ENCODE measurements at places on chromosomes 6 and 20.

DNA sequence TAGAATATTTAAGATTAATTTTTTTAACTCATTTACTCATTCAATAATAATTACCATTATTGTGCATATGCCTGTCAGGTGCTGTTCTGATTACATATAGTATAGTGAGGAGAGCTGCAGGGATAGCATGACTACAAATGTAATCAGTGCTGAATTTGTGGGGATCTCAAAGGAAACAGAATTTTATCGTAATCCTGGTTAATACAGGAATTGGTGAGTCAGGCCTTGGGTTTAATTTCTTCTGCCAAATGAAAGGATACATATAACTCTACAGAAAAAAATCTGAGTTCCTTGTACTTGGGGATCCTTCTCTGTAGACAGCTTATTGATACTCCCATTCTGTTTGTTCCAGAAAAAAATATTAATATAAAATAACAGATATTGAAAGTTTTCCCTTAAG, 297.2 kb downstream of the GJA1 start:
- DNase-seq: no peak

DNA sequence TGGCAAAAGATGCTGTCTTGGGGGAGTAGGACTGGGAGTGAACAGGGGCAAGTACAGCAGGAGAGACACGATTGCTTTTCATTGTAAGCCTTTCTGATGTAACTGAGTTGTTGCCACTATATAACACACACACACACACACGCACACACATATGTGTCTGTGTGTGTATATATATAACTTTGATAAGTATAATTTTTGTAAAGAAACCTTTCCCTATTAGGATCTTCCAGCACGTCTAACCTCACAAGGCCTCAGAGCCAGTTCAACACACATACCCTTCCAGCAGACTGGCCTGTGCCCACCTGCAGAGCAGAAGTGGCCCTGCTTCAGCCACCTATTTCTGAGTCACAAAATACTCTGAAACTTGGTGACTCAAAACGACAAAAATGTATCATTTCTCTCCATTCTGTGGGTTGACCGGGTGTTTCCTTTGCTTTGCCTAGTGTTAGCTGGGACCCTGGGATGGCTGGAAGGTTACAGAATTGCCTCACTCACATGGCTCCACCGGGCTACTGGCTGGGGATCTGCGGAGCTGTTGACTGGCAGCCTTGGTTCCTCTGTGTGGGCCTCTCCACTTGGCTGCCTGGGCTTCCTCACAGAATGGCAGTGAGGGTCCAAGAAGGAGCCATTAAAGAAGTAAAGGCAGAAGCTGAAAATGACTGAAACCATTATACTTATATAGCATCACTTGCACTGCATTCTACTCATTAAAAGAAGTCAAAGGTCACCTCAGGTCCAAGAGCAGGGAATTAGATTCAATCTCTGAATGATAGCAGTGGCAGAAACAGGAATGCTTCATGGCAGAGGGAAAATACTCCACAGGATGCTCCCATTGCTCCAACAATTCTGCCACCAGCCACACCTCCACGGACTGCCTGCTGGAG, 126.4 kb downstream of the BANF2 start:
- no peak for DNase-seq

GRCh38 chr20:61762886-61763739, 302.6 kb downstream of the TAF4 start:
- no peak for DNase-seq

DNA sequence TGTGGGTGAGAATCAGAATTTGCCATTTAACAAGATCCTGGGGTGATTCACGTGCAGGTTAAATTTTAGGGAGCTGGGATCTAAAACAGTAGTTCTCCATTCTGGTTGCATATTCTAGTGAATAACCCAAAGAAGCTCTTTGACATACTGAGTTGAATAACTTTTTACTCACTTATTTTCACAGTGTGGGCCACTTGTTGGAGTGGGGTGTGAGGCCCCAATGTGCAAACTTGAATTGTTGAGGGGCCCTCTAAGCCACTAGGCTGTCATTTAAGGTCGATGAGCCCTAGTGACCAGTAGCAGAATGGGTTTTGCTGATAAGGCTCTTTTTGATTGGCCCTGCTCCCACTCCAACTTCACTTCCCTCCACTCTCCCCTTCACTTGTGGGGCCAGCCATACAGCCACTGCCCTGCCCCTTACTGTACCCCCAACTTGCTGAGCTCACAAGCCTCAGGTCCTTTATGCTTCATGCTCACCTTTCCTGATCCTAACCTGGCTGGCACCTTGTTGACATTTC, 33.6 kb upstream of the RIPOR2 start:
- DNase-seq: no peak

- DNase-seq: no peak
These were observed 80.3 kb downstream of the ZDHHC14 start for GRCh38 chr6:157461000-157461915.

GRCh38 chr6:43948527-43949485, 178.4 kb downstream of the MRPL14 start:
- DNase-seq: no peak

DNA sequence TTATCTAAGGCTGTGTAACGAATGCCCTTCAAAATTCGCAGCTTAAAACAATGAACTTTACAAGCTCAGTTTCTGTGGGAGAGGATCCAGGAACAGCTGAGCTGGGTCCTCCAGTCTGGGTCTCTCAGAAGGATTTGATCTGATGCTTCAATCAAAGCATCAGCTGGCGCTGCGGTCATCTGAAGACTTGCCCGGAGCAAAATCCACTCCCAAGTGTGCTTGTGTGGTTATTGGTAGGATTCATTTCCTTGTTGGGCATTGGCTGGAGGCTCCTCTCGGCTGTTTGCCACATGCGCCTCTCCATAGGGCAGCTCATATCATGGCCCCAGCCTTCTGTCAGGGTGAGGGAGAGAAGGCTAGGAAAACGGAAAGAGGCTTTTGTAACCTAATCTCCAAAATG, 269.3 kb upstream of the CHD6 start:
- DNase-seq: no peak

GRCh38 chr20:48800177-48800576, 27.6 kb downstream of the PREX1 start:
- DNase-seq: no peak

- DNase-seq: peak; percentile 53
These were observed 147.4 kb upstream of the SIM1 start for GRCh38 chr6:100612094-100612493.

DNA sequence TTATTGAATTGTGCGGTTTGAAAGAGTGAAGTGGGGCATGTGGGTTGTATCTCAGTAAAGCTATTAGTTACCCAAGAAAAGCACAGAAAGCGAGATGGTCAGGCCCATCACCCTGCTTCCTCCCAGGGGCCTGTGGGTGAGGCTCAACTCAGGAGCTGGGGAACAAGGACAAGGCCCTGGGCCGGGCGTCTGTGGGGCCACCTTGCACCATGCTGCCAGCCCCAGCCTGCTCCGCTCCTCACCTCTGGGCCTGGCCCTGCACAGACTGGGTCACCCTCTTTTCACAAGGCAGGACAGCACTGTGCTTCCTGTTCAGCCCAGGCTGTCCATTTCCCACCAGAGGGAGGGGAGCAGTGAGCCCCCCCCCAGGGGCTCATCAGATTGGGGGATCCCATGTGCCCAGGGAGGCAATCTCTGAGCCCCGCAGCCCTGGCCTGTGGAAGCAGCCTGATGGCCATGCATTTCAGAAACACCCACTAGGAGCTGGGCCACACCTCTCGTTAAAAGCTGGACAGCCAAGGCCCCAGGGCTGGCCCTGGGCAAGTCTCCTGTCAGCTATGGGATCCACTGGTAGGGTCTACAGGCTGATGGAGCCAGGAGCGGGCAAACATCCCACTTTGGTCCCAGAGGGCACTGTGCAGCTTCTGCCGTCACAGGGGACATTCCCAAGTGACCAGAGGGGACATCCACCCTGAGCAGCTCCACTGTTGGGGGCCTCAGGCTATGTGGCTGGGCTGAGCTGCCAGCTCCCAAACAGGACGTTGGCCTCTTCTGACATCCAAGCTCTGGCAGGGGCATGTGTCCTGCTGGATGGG, 55.9 kb downstream of the YTHDF1 start:
- no peak for DNase-seq

- DNase-seq: no peak
These were observed 81.5 kb downstream of the SULF2 start for GRCh38 chr20:47703748-47704147.

DNA sequence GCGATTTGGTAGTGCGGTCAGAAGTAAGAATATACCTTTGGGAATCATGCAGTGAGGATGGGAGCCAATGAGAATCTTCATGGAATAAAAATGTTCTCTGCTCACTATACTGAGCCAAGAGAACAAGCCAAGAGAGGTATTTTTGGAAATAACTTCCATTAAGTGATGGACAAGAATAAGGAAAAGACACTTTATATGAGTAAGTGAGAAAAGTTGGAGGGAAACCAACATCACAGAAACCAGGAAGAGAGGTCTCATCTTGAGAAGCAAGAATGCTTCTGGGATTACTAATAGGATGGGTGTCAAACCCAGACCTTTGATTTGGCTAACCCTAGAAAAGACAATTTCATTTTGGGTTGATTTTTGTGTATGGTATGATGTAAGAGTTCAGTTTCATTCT, 181.2 kb upstream of the JAG1 start:
- DNase-seq: no peak

DNA sequence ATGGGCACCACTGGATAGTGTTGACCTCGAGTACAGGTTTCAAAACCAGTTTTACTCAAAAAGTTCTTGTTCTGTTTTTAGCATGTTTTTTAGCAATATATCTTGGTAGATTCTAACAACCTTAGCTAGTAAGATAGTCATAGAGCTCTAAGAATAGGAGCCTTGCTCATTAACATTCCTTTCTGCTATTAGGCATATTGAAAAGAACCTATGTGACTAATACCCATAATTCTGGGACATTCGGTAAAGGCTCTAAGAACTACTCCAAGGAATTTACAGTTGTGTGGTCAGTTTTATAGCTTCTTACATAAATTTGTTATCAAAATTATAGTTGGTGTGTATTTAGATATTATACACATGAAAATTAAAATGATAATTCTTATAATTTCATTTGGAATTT, 11.6 kb downstream of the SLC9A8 start:
- DNase-seq: no peak

GRCh38 chr6:143656026-143656425, 21.7 kb upstream of the PHACTR2 start:
- no peak for DNase-seq

DNA sequence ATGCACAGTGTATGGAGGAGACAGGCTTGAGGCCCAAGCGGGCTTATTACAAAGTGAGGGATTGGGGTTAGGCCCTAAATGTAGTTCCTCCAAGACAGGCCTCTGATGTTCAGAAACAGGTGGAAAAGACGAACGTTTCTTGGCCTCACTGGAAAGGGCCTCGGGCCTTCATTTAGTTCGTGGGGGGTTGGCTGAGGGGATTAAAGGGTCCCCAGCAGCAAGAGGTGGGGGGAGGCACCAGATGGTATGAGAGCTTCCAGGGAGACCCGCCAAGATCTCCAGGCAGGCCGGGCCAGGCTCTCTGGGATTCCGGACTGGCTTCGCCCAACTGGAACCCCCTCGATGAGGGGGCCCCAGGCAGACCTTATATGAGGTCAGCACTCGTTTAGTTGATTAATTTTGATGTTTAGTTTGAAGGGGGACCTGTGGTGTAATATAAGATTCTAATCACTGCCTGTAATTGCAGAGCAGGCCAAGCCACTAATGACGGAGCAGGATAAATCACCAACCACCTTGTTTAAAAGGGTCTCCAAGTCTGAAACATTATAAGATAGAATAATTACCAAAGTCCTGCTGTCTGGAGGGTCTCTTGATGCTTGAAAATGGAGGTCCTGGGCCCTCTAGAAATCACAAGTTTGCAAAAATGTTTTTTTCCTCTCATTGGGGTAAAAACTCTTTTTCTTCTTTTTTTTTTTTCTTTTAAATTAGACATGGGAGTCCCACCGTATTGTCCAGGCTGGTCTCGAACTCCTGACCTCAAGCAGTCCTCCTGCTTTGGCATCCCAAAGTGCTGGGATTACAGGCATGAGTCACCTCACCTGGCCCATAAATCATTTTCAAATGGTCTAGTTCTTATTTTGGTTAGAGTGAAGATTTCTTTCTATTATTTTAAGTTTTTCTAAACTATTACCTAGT, 2.2 kb downstream of the HMGA1 start:
- DNase-seq: peak; percentile 41

- DNase-seq: no peak
These were observed 78.4 kb upstream of the TMEM170B start for GRCh38 chr6:11459079-11459610.

- no peak for DNase-seq
These were observed 32.0 kb upstream of the PCMTD2 start for GRCh38 chr20:64223526-64224067.

GRCh38 chr20:25541676-25542075, 43.7 kb downstream of the NINL start:
- DNase-seq: no peak

- no peak for DNase-seq
These were observed 103.7 kb upstream of the MTHFD1L start for GRCh38 chr6:150761771-150762170.

- no peak for DNase-seq
These were observed 67.3 kb downstream of the SLC22A23 start for GRCh38 chr6:3389390-3390167.

DNA sequence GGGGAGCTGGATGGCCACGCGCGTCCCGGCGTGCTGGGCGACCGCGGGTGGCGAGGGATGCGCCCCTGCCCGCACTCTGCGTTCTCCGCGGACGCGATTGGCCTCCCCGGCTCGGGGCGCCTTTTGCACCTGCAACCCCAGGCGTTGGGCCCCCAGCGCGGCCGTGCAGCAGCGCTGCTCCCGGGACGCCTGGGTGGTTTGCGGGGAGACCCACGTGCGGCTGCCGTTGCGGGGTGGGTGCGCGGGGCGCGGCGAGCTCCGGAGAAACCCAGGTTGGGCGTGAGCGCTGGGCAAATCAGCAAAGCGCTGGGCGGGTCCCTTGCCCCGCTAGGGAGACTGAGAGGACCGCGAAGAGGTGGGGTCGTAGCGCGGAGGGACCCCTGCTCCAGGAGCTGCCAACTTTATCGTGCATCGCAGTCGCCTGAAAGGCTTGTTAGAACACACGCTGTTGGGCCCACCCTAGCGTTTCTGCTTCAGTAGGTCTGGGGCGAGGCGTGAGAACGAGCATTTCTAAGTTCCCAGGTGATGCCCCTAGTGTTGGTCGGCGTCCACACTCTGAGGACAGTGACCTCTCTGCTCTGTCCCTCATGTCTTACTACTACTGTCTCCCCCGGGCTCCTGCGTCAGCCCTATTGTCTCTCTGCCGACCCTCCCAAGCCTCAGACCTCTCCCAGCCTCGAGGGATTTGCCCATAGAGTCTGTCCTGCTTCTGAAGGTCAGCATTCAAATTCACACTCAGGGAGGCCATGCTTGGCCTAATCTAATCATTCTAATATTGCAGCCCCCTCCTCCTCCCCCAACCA, 538 bp upstream of the ZFP64 start:
- DNase-seq: peak; percentile 13

All from NCI-H1694 treated with DMSO at 0.1 percent for 48 hours (cell line).